ENCODE measurements at places on chromosomes 2 and 18. TPM values are rescaled to one million over a fixed set of nuclear protein-coding genes. Genes with fewer than 3 reads are reported as not detected.

DNA sequence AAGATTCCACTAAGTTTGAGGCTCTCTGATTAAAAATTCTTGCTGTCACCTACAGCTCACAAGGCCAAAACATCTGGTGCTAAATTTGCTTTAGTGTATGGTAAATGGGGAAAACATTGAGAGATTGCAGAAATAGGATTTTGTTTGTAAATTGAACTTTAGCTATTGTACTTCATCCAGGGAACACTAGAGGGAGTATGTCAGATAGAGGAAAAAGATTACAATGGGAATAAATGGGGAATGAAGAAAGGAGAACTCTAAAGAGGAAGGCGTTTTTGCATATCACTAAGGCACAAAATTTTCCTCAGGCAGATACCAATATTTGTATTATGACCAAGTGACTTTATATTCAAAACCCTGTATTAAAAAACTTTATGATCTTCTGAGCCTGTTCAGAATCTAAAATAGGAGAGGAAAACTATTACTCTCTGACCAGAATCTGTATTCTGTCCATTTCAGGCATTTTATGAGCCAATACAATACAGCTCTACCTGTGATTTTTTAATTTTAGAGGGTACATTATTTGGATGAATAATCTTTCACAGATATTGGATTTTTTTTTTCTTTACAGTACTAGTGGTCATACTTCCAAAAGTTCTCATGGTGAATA, 52.3 kb upstream of the ITGB6 start:
- no peak for DNase-seq

GRCh38 chr2:72919414-72920317, 2.3 kb downstream of the EMX1 start:
- DNase-seq = no peak

DNA sequence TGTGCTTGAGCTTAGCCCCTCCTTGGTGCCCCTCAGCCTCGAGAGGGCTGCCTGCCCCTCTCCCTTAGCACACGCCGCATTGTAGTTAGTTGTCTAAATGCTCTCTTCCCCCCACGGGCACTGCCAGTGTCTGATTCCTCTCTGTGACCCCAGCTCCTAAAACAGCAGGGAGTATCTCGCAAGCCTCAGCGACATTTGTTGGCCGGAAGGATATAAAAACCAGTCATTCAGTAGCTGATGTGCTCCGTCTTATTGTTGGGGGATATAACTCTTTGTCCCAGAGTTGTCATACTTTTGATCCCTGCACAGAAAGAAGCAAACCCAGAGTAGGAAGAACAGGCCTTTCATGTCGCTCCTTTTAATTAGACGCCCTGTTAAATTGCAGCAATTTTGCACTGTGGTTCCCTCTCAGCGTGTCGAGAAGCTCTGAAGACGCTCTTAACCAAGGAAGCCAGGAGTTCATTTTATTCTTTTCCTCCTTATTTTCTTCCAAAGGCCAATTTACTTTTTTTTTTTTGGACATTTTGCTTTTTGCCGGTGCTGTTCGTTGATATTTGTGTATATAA, 201.8 kb downstream of the KLHL29 start:
- no peak for DNase-seq

DNA sequence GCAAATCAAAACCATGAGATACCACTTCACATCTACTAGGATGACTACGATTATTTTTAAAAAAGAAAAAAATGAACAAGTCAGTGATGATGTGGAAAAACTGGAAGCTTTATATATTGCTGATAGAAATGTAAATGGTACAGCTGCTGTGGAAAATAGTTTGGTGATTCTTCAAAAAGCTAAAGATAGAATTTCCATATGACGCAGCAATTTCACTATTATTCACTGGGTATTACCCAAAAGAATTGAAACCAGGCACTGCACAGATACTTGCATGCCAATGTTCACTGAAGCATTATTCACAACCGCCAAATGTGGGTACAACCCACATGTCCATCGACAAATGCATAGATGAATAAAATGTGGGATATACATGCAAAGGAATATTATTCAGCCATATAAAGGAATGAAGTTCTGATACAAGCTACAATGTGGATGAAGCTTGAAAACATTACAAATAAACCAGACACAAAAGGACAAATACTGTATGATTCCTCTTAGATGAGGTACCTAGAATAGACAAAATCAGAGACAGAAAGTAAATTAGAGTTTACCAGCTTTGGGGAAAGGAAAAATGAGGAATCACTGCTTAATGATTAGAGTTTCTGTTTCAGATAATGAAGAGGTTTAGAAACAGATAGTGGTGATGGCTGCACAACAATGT, 11.1 kb downstream of the RTTN start:
- DNase-seq = no peak

DNA sequence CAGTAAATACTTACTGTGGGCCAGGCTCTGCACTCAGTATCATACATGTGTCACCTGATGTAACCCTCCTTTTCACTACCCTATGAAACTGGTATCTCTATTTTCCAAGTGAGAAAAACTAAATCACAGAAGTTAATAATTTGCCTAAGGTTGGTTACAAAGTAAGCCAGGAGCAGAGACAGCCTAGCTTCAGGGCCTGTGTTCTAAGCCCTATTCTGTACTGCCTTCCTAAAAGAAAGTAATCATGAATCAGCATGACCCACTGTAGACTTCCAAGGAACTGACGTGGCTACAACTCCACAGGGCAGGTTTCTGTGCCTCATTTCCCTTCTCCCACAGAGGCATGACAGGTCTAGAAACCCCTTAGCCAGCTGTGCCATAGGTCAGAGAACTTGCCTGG, 14.3 kb downstream of the ZNF142 start:
- no peak for DNase-seq

- no peak for DNase-seq
Measured at GRCh38 chr2:8822218-8822617, 15.2 kb downstream of the KIDINS220 start.

GRCh38 chr18:36066001-36066400, 1.4 kb downstream of the RPRD1A start:
- DNase-seq = no peak

DNA sequence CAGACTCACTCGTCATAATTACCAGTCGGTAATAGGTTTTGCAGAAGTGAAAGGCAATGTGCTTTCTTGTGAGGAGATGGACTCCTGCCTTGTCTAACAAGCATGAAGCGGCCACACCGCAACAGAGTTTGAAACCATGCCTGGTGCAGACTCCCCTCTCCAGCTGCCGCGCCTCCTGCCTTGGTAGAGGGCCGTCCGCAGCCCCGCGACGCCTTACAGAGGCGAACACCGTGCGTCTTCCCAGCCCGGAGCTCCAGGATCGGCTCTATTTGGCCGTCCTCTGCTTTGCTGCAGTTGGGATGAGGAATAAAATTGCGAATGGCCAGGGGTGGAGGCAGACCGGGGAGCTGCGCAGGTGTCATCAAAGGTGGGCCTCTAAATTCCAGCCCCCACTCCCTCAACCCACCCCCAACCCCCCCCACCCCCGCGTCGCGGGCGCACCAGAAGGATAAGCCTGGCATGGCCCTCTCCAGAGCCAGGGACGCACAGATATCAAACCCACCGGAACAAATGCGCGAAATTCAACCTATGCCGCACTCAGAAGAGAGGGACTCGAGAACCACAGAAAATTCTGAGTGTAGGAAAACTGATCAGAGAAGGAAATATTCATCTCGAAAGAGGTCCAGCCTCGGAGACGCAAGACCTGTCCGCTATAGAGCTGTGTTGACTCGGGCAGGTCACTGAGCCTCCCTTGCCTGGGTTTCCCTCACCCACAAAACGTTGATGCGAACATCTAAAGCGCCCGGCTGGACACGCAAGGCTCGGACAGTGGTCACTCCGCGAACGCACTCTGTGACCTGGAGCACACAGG, 1.1 kb downstream of the TRABD2A start:
- DNase-seq = no peak

- DNase-seq = no peak
Measured at GRCh38 chr2:101751875-101752619, 54.5 kb downstream of the MAP4K4 start.

GRCh38 chr2:57516698-57517340, 529.8 kb upstream of the VRK2 start:
- no peak for DNase-seq

DNA sequence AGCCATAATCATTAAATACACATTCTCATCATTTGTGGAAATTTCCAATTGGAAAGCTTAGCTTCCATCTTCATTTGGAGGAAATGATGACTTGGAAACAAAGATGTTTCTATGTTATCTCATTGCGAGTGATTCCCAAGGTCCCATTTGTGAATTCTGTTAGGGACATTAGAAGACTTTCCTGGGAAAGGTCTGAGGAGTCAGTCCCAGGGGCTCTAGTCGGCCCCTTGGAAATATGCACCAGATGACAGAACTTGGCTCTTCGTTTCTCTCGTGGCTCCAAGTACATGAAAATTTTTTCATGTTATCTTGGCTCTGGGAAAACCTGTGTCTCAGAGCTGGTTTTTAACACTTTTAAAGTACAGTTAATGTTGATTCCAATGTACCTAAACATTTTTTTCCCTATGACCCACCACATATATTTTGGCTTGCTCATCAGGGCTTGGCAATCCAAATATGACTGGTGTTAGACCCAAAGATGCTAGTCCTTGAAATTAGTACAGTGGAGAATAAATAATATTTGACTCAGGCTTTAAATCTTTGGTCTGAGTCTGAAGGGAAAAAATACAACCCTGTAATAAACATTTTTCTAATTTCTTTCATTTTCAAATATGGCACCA, 15.4 kb upstream of the CAVIN2 start:
- DNase-seq = no peak

GRCh38 chr2:144666032-144666431, 146.1 kb upstream of the ZEB2 start:
- no peak for DNase-seq

GRCh38 chr18:944440-944839, 39.8 kb downstream of the ADCYAP1 start:
- DNase-seq = peak; percentile 79

DNA sequence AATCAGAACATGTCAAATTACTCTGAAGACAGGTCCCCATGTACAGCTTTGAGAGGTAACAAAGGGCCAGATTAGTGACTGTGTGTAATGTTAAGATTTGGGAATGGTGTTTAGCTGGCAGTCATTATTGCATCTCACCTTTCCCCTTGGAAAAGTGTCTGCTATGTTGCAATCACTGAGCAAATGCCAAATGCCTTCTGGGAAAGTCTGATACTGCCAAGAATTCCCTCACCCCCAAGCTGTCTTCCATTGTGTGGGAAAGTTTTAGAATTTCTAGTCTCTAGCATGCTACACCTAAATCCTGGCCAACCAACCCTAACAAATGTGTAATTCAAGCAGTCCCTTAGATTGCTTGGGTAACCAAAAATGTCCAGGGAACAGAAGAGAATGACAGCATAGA, 13.6 kb upstream of the PELI1 start:
- DNase-seq = no peak

DNA sequence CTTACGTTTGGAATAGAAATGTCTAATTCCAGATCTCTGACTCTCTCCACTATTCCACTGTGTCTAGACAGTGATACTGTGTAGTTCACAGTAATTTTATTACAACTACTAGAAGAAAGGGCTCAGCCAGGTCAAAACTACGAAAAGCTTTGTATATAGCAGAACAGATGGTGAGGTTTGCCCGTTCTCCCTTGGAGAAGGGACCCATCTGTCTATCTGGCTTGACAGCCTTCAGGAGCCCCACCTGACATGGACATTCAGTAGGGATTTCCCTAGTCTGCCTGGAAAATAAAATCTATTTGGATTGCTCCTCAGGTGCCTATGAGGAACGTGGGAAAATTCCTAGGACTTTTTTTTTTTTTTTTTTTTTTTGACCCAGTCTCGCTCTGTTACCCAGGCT, 435.4 kb downstream of the NRXN1 start:
- no peak for DNase-seq

GRCh38 chr2:70977605-70978205, 725 bp upstream of the ANKRD53 start:
- peak; percentile 90 for DNase-seq

- no peak for DNase-seq
Measured at GRCh38 chr2:170121689-170122088, 56.3 kb upstream of the MYO3B start.

DNA sequence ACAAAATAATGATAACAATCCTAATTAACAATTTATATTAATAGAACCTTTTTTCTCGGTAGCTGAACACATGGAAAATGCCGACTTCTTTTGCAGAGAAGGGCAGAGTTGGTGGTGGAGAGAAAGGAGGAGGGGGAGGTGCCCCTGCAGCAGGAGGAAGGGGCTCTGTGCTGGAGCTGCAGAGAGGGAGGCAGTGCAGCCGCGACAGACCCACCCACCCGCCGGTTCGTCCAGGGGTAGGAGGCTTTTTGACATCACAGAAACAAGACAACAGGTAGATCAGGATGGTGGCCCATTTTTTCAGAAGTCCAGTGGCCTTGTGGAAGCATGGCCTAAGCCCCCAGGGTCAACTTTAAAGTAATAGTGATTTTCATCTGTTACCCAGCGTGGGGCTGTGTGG, 321.1 kb upstream of the SALL3 start:
- DNase-seq = no peak

DNA sequence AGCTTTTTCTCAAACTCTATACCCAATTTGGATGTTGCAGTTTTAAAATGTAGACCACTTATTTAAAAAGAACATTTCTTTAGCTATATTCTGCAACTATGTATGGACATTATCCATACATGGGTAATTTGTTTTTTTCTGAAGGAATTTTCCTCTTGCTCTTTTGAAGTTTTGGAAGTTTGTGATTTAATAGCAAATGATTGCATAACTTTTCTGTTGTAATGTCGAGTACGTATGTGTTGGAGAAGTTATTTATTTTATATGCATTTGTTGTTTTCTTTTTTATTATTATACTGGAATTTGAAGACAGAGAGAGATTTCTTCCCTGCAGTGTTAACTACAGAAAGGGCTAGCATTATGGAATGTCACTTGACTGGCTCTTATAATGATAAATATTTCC, 207.7 kb upstream of the FANCL start:
- no peak for DNase-seq

DNA sequence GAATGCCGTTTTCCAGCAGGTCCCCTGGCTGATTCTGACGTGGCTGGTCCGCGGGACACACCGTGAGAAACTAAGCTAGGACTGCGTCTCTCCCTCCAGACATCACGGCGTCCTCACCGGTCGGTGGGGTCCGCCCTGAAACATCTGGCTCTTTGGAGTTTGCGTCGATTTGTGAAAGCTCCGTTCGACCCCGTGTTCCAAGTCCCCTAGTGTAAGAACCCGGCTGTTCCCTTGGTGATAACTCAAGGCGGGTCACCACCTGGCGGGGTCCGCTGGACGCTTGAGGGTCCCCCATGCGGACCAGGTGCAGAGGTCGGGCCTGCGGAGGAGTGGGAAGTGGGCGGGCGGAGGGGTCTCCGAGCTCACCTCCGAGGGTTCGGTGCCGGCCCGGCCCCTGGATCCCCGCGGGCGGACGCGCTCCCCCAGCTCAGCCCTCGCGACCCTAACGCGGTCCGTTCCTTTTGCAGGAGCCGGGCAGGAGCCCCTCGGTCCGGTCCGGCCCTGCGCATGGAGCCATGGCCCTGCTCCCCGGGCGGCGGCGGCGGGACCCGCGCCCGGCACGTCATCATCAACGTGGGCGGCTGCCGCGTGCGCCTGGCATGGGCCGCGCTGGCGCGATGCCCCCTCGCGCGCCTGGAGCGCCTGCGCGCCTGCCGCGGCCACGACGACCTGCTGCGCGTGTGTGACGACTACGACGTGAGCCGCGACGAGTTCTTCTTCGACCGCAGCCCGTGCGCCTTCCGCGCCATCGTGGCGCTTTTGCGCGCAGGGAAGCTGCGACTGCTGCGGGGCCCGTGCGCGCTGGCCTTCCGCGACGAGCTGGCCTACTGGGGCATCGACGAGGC, 65.6 kb downstream of the KCNG2 start:
- no peak for DNase-seq

The DPP10 gene
- total RNA-seq = 3.8 TPM

The ZNF638 gene
- 79.5 TPM for total RNA-seq

The OSR1 gene
- total RNA-seq = 52.9 TPM

The RBKS gene
- 0.63 TPM for total RNA-seq

The CYS1 gene
- total RNA-seq = 16.9 TPM

The CCDC150 gene
- total RNA-seq = 0.33 TPM

The CCL20 gene
- total RNA-seq = not detected

The ANKRD36B gene
- total RNA-seq = 9.4 TPM
